ENCODE measurements at places on chromosomes 5 and 9.

DNA sequence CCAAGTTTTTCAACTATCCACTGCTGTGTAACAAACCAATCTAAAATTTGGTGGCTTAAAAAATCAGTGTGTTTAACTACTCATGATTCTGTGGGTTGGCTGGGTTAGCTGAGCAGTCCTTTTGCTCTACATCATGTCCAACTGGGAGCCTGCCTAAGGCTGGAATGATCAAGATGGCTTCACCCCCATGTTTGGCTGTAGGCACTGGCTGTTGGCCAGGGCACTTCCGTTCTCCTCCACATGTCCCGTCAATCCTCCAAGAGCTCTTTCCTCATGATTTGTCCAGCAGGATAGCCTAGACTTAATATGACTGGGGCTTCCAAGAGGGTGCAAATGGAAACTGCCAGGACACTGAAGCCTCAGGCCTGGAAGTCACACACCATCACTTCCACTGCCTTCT is 17.0 kb upstream of the TSSK1B start:
- DNase-seq: no peak

GRCh38 chr5:109935833-109936490 is 246.2 kb downstream of the MAN2A1 start:
- no peak for DNase-seq

DNA sequence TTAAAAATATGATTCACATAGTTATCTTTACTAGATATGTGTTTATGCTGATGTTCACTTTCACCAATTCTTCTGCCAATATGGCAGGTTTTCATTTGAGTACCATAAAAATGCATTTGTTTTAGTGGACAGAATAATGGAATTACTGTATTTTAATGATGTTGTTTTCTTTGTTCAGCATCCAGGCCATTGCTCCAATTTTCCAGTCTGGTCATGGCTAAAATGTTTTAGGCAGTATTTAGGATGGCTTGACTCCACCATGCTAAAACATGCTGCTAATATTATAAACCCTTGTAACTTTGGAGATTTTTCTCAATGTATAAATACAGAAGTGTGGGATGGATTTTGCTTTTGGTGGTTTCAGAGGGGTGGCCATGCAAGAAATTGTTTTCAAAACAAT is 273.0 kb upstream of the RPS23 start:
- no peak for DNase-seq

- no peak for DNase-seq
Measured at GRCh38 chr5:139460455-139460854, 2.1 kb downstream of the ECSCR start.

- no peak for DNase-seq
Measured at GRCh38 chr5:67971223-67971830, 244.2 kb upstream of the PIK3R1 start.

DNA sequence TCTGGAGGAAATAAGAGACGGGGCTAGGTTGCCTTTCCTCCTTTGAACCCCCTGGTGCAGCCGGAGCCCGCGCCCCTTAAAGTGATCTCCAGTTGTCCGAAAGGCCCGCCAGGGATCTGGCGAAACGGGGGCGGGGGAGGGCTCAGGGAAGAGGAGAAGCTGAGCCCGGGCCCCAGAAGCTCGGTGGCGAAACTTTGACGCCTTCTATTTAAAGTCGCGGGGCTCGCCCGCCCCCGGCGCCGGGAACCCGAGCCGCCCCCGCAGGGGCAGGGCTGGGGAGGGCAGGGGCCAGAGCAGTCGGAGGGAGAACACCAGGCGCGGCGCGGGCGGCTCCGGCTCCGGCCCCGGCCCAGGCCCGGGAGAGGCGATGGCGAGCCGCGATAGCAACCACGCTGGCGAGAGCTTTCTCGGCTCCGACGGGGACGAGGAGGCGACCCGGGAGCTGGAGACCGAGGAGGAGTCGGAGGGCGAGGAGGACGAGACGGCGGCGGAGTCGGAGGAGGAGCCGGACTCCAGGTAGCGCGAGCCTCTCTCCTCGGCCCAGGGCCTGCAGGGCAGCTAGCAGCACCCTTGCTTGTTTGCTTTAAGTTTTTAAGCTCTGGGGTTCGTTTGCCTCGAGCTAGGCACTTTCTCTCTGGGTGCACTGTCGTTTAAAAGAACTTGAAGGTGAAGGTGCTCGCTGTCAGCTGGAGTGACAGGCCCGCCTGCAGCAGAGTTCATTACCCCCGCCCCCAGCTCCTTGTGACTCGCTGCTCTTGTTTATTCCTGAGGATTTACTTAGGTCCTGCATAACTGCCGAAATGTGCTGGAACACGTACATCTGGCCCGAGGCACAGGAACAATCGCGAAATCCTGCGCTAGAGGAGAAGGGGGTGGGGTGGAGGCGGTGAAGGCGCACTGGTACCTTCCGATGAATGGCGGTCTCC is at the start of gene CMYA5:
Gene CMYA5, plus strand, starts transcription at position 296 of the 926 bp plus-strand sequence. Its CDS starts 72 bp downstream, at position 368.
- DNase-seq: no peak

DNA sequence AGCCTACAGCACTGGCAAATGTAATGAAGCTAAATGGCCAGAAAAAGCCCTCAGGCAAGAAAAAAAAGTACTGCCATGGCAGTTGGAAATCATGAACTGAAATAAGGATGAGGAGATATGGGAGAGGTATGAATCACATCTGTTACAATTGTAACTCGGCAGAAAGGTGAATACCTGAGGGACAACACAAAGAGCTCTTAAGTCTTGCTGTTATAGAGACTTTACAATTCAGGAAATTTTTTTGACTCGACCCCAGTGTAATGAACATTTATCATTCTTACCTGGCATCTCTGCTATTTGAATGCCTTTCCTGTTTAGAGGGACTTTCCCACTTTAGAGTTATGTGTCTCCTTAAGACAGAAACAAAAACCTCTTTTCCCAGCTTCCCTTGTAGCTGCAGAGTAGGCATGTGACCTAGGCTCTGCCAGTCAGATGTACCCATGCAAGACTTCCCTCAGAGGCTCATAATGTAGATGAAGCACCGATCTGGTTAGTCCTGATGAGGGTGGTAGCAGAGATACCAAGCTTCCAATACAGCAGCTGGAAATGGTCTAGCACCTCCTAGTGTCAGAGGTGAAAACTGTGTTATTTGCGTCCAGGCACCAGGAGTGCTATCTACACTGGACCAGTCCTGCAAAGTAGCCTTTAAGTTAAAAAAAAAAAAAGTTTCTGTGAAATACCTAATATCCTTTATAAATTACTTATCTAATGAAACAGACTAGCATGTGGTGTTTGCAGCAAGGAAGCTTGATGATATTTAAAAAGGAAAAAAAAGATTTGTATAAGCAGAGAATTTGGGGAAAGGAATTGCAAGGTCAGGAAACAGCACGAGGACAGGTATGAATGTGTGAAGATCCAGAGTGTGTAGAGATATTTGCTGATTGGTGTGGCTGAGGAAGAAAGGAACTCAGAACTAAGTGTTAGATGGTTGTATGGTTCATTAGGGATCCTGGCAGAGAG is 146.9 kb upstream of the SLC1A3 start:
- DNase-seq: no peak

DNA sequence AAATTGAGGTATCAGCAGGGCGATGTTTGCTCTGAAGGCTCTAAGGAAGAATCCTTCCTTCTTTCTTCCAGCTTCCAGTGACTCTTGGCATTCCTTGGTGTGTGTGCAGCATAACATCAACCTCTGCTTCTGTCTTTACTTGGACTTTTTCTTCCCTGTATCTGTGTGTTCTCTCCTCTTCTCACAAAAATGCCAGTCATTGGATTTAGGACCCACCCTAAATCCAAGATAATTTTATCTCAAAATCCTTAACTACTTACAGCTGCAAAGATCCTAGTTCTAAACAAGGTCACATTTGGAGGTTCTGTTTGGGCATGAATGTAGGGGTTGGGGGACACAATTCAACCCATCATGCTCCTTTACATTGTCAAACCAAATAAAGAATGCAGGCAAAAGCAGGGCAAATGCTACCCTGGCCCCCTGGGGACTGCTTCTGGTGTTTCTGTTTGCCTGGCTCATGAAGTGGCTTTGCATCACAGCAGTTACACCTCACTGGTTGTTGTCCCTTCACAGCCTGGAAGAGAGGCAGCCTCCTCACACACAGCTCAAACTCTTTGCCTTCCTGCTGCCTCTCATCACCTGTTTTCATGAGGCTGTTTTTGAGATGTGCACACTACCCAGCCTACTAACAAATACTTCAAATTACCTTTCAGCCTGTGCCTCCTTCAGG is 64.8 kb upstream of the PLCXD3 start:
- no peak for DNase-seq

DNA sequence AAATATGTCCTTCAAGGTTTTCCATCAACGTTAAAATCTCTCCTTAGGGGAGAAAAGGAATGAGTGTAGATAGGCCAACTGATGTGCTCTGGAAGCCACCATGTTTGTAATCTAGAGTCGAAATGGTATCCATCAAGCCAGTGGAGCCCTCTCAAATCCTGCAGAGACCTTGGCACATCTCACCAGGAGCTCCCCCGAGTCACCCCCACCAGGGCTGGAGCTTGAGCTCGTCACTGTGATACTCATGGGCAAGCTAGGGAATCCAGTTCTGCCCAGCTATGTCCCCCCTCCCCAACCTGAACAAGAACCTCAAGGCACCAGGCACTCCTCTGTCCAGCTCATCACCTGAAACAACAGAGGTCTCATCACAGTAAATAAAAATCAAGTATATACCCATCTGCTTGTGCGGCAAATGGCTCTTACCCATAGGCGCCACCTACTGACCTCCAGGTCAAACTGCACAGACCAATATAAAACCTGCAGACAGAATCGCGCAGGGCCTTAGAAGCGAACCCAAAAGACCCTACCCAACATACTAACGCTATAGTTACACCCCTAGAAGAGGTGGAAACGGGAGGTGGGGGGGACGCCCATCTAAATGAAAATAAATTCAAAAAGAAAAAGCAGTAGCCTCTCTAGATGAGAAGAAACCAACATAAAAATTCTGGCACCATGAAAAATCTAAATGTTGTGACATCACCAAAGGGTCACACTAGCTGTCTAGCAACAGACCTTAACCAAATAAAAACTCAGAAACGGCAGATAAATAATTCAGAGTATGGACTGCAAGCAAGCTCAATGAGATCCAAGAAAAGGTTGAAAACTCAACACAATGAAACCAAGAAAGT is 75.0 kb downstream of the TTC39B start:
- no peak for DNase-seq

GRCh38 chr5:151570058-151570457 is 21.1 kb downstream of the FAT2 start:
- DNase-seq: no peak
